Aortic smooth muscle cell (primary cell): ENCODE measurements at places on chromosomes 1 and 21. TPM values are rescaled to one million over a fixed set of nuclear protein-coding genes. Genes with fewer than 3 reads are reported as not detected.

Gene RXFP4
- 0.12 TPM in 1 of 2 replicates, not detected in the other for total RNA-seq

Gene DENND2C
- total RNA-seq = 2.4 and 2.6 TPM in 2 replicates

Gene ANKRD45
- 0.31 and 0.40 TPM in 2 replicates for total RNA-seq

Gene SHISAL2A
- total RNA-seq = not detected in 2 replicates

Gene CNTN2
- total RNA-seq = not detected in 2 replicates

Gene HSPG2
- total RNA-seq = 173 and 315 TPM in 2 replicates

Gene LHX4
- under 0.01 TPM in 2 replicates for total RNA-seq

Gene SERTAD4
- 3.4 and 5.9 TPM in 2 replicates for total RNA-seq

Gene CLCA1
- total RNA-seq = not detected in 2 replicates

Gene LCE1E
- not detected in 2 replicates for total RNA-seq

Gene CLEC20A
- total RNA-seq = not detected in 2 replicates

Gene CLCNKA
- total RNA-seq = not detected in 2 replicates

Gene RRP1B
- total RNA-seq = 14.4 and 15.9 TPM in 2 replicates

Gene HFM1
- total RNA-seq = 0.06 and 0.13 TPM in 2 replicates

Gene OLFML3
- 19.6 and 50.0 TPM in 2 replicates for total RNA-seq

Gene FDPS
- total RNA-seq = 219 and 229 TPM in 2 replicates

Gene LIN28A
- not detected in 2 replicates for total RNA-seq

Gene FCRL1
- not detected in 2 replicates for total RNA-seq

Gene C2CD2
- total RNA-seq = 35.0 and 49.7 TPM in 2 replicates

Gene ARHGAP30
- under 0.01 TPM in 1 of 2 replicates, not detected in the other for total RNA-seq

Gene CHI3L2
- total RNA-seq = 0.12 and 1.1 TPM in 2 replicates

Gene CFAP57
- 0.26 and 0.56 TPM in 2 replicates for total RNA-seq

Gene CAMK1G
- total RNA-seq = 0.13 and 0.31 TPM in 2 replicates

Gene LCE2B
- total RNA-seq = not detected in 2 replicates

Gene RBP7
- 0.19 TPM in 1 of 2 replicates, not detected in the other for total RNA-seq

Gene IQGAP3
- 18.8 and 25.0 TPM in 2 replicates for total RNA-seq

Gene SYT14
- total RNA-seq = 0.13 and 0.44 TPM in 2 replicates

Gene AUNIP
- total RNA-seq = 1.7 and 3.6 TPM in 2 replicates

Gene RHEX
- total RNA-seq = not detected in 2 replicates

Gene TAS1R1
- total RNA-seq = 0.40 and 0.44 TPM in 2 replicates

Gene SYPL2
- total RNA-seq = 0.13 and 0.62 TPM in 2 replicates

Gene MLLT11
- 4.2 and 4.5 TPM in 2 replicates for total RNA-seq

Gene OR2C3
- total RNA-seq = not detected in 2 replicates

Gene TSPEAR
- not detected in 2 replicates for total RNA-seq

Gene HNRNPCL2
- not detected in 2 replicates for total RNA-seq

Gene BRDT
- total RNA-seq = not detected in 2 replicates

Gene LUZP1
- total RNA-seq = 27.1 and 34.7 TPM in 2 replicates

Gene NIBAN1
- 13.1 and 33.3 TPM in 2 replicates for total RNA-seq

Gene LMX1A
- not detected in 2 replicates for total RNA-seq

Gene WDR64
- not detected in 2 replicates for total RNA-seq

Gene CFAP141
- not detected in 2 replicates for total RNA-seq

Gene RHD
- not detected in 2 replicates for total RNA-seq

Gene PLA2G2C
- total RNA-seq = not detected in 2 replicates

Gene FAM20B
- 44.2 and 46.0 TPM in 2 replicates for total RNA-seq

Gene SARS1
- 186 and 190 TPM in 2 replicates for total RNA-seq

Gene S100A1
- 0.19 TPM in 1 of 2 replicates, not detected in the other for total RNA-seq

Gene NID1
- 49.8 and 64.9 TPM in 2 replicates for total RNA-seq

Gene GSTM3
- total RNA-seq = 21.3 and 57.2 TPM in 2 replicates

Gene ADGRL4
- total RNA-seq = 55.9 and 76.8 TPM in 2 replicates

Gene C1orf52
- 11.4 and 14.2 TPM in 2 replicates for total RNA-seq

Gene PIGM
- 5.3 and 6.1 TPM in 2 replicates for total RNA-seq

Gene JMJD4
- 25.9 and 35.3 TPM in 2 replicates for total RNA-seq

Gene CATSPERE
- 0.62 and 1.5 TPM in 2 replicates for total RNA-seq

Gene OR2T29
- 0.06 TPM in 1 of 2 replicates, not detected in the other for total RNA-seq
